ENCODE measurements at places on chromosomes 12 and 14.

GRCh38 chr14:50348933-50349332, 36.8 kb downstream of the DMAC2L start:
- DNase-seq: no peak

DNA sequence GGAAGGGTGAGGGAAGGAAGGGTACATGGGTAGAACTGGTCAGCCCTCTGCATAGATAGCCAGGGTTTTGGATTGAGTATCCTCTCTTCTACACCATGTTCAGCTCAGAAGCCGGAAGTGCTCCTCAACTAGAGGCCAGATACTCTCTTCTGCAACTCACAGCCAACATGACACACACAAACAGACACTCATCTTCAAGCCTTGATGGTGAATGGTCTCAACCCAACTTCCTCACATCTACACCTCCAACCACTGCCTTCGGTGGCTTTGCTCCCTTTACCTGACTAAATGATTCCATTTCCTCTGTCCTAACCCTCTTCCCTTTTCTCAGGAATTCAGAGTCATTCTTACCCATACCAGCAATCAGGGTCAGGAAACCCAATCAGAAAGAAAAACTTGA, 7.6 kb upstream of the FKBP11 start:
- no peak for DNase-seq

GRCh38 chr12:74539261-74539660, 1.6 kb downstream of the ATXN7L3B start:
- DNase-seq: no peak

DNA sequence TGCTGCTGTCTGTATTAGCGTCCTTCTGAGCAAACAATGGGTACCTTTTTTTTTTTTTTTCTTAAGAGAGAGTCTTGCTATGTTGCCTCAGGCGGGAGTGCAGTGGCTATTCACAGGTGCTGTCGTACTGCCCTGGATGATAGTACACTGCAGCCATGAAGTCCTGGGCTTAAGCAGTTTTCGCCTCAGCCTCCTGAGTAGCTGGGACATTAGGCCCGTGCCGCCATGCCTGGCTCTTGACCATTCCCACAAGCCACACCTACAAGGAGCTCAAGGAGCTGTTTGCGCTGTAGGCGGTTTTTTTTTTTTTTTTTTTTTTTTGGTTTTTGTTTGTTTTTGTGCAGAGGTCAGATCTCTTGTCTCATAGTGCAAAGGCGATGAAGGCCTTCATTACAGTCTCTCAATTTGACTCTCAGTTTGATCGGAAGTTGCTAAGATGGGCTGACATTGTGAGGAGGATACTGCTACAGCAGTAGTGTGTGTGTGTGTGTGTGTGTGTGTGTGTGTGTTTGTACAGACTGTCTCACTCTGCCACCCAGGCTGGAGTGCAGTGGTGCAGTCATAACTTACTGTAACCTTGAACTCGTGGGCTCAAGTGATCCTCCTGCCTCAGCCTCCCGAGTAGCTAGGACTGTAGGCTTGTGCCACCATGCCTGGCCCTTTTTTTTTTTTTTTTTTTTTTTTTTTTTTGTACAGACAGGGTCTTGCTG, 34.2 kb downstream of the TRAF3 start:
- DNase-seq: no peak

- DNase-seq: no peak
Observed at GRCh38 chr12:3127832-3128231, 50.7 kb downstream of the TSPAN9 start.

DNA sequence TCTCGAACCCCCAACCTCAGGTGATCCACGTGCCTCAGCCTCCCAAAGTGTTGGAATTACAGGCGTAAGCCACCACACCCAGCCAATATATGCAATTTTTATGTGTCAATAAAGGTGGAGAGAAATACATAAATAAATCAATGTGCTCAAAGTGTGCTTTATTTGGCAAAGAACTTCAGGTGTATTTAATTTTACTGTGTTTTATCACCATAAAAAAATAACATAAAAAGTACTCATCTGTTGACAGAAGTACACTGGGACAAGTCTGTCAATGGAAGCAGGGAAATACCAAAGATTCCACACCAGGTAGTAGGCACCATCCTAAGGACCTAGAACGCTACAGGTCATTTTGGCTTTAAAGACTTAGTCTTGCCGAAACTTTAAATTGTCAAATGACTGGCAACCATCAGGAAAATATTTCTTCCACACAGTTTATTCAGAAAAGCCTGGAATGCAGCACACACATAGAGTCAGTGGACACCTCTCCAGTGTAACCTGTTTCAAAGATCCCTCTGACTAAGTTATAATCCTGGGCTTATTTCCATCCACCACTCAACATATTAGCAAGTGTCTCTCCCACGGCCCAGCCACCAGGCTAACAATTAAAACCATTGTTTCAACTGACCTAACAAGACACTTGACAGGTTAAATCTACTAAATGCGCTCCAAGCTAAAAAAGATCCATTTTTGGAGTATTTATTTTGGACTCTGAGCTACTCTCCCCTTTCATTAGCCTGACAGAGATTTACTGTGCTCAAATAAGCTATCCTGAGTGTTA, 4.2 kb downstream of the ERO1A start:
- no peak for DNase-seq

DNA sequence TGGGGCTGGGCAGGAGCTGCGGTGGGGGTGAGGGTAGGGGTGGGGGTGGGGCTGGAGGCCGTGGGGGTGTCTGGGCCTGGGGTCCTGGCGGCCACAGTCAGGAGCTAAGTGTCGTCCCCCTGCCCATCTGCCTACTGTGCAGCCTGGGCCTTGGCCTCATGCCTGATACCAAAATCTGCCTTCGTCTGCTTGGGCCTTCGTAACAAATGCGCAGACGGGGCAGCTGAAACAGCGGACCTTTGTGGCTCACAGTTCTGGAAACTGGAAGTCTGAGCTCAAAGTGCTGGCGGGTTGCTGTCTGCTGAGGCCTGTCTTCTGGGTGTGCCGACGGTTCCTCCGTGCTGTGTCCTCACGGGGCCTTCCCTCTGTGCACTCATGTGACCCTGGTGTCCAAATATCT, 61.7 kb downstream of the KIF26A start:
- no peak for DNase-seq

DNA sequence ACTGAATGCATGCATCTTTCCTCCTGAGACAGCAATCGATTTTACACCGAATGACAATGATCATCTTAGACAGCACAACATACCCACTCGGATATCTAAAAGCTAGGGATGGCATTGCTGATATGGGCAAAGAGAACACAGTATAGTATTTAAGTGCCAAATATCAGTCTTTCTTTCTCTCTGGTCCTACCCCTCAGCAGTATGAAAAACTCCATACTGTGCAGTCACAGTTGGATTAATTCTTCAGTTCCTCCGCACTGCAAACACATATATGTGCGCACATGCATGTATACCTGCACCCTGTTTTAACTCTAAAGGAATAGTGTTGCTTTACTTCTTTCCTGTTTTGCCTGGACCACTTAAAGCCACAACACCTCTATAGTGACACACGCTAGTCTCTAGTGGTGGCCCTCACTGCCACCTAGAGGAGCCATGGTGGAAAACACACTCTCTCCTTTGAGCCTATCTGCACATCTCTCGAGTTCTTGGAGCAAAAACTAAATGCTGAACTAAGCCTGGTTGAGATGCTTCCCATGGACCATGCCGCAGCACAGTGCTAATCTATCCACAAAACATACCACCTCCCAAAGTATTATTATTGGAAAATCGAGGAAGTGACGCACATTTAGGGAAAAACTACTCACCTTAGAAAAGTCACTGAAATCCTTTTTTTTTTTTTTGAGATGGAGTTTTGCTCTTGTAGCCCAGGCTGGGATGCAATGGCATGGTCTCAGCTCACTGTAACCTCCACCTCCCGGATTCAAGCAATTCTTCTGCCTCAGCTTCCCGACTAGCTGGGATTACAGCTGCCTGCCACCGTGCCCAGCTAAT, 11.9 kb downstream of the TMEM52B start:
- DNase-seq: peak; percentile 25

GRCh38 chr14:55221968-55222367, 30.6 kb upstream of the DLGAP5 start:
- no peak for DNase-seq
